Left ventricle myocardium superior (tissue), 1 donor: ENCODE measurements at places on chromosomes 6 and 20.
A peak's percentile ranks its signal among the peaks of the same experiment; 100 is the strongest.

DNA sequence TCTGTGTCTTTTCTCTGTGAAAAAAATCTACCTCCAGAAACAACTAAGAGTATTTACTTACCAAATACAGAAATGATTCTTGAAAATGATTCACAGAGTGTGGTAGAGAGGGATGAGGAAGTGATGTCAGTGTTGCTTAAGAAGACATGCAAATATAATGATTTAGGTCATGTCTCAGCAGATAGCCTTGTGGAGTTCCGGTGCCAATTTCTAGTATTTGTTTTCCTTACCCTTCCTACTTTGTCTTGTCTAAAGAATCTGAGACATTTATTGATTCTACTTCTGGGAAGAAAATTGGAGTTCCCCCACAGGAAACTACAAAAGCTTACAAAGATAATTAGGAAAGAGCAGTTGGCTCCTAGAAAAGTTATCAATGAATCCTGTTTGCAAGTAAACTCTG, 68.8 kb downstream of the GJA1 start:
- DNase-seq = no peak

DNA sequence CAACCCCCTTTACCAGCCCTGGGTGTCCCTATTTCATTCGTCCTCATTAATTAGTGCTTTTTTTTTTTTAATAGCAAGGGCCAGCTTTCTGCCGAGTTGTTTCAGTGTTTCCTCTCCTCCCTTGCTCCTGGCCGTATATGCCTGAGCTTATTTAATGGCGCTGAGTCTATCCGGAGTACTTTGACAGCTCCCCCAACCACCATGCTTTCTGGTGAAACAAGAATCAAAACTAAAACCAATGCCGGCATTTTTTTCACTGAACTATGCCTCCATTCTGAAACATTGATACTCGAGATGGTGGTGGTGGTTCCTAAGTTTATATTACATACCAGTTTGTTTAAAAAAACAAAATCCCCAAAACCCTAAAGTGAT, 1.2 kb downstream of the DCBLD1 start:
- DNase-seq = no peak

- DNase-seq = no peak
These were observed 26.8 kb downstream of the SERPINB6 start for GRCh38 chr6:2944405-2945152.

- no peak for DNase-seq
These were observed 85.4 kb downstream of the ZMYND8 start for GRCh38 chr20:47271046-47271615.

GRCh38 chr6:437037-437392, 45.5 kb downstream of the IRF4 start:
- DNase-seq = no peak

- DNase-seq = no peak
These were observed 37.3 kb upstream of the BTN3A2 start for GRCh38 chr6:26327450-26328264.

GRCh38 chr6:161226009-161226964, 47.6 kb downstream of the AGPAT4 start:
- no peak for DNase-seq

DNA sequence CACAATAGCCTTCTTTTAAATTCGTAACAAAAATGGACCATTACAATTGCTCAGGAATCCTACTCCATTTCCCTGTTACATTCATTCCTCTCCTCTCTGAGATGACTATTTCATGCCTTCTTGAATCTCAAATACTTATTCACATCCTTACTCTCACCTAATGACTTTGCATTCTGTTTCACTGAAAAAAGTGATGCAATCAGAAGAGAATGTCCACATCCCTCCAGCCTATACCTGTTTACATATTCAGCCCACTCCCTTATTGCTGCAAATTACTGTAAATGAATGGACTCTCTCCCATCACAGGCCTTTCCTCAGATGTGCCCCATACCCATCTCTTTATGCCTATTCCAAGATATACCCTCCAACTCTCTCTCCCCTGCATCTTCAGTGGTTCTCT, 8.6 kb downstream of the TAAR1 start:
- DNase-seq = no peak

DNA sequence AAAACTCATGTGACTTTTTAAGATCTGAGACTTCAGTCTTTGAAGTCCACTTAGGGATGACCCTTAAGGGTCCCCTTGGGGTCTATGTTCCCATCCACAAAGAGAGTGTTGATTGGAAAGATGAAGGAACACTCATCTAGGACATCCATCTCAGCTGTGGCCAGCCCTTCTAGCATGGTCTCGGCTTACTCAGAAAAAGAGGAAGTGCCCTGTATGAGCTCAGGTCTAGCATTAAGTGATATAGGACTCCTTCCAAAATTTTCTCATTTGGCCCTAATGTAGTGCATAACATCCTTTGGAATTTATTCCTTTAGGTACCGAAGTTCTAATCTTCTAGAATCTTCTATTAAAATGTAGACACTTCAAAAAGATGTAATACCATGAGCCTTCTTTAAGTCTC, 77.4 kb downstream of the NDUFAF5 start:
- no peak for DNase-seq

- no peak for DNase-seq
These were observed 103.9 kb downstream of the TTLL2 start for GRCh38 chr6:167428664-167429333.

DNA sequence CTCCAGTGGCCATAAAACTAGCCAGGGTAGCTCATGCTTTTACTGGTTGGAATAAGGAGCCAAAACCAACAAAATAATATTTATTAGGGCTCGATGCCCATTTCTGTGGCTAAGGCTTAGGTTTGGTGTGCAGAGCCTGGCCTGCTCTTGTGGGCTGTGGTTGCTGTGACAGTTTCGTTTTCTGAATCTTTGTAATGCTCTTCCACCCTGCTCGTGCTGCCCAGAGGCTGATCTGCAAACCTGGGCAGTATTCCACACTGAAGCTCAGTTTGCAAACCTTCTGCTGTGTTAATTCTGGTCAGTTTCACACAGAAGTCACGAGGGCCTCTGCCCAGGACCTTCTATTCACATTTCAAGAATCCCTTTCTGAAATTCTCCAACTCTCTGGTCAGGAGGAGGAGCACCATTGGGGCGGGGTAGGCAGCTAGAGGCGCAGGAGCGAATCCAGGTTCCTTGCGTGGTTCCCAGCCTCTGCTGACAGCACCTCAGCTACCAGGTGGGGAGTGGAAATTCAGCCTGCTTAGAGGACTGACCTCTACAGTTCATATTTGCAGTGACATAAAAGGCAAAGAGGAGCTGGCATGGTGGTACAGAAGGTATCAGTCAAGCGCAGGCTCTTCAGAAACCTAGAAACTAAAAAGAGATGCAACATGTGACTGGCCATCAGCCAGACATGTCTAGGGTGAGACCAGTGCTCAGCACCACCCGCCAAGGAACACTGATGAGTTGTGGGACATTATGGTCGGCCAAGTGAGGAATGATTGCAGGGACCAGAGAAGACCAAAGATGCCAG, 14.3 kb upstream of the C20orf144 start:
- DNase-seq = no peak

DNA sequence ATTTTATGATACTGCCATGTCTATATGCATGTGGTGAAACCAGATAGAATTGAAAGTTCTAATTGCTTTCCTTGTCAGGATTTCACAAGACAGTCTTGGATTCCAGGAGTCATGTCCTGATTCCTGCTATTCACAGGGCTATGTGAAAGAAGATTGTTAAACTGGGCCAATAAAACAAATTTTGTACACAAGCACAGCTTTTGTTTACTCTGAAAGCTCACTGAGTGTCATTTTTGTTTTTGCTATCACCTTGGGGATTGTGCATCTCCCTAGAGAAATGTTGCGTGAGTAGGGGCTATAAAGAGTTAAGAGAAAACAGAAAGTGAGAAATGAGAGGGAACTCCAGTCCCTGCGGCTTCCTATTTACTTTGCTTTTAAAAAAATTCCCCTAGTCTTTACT, 627.5 kb downstream of the PKHD1 start:
- no peak for DNase-seq

- DNase-seq = no peak
These were observed 69.5 kb upstream of the MC3R start for GRCh38 chr20:56179051-56179450.

DNA sequence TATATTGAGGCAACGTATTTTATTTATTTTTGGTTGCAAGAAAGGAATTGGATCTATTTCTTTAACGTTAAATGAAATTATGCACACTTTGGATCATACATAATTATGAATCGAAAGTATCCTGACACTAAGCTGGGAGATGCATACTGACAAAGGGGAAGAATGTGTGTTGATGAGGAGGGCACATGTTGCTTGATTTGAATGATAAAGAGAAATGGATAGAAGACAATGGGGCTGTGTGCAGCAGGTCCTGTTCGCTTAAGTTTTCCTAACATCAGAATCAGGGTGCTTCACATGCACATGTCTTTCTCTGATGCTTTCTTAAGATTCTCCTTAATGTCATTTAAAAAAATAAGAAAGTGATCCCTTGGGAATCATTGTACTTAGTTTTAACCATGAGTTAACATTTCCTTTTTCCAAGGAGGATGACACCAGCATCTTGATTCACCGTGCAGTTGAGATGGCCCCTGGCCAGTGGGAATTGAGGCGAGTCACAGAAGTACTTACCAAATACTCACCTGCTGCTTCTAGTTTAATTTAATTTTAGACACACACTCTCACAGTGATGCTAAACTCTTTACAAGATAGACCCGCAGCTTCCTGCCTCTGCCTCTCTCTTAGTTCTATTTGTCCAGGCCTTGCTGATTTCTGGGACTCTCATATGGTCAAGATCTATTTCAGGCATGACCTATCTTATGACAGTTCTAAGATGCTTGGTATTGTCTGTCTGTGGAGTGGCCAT, 116.5 kb downstream of the CLIC5 start:
- no peak for DNase-seq

- no peak for DNase-seq
These were observed 47.2 kb downstream of the SLC9A8 start for GRCh38 chr20:49859807-49860206.

GRCh38 chr6:100235631-100236030, 229.1 kb downstream of the SIM1 start:
- no peak for DNase-seq

DNA sequence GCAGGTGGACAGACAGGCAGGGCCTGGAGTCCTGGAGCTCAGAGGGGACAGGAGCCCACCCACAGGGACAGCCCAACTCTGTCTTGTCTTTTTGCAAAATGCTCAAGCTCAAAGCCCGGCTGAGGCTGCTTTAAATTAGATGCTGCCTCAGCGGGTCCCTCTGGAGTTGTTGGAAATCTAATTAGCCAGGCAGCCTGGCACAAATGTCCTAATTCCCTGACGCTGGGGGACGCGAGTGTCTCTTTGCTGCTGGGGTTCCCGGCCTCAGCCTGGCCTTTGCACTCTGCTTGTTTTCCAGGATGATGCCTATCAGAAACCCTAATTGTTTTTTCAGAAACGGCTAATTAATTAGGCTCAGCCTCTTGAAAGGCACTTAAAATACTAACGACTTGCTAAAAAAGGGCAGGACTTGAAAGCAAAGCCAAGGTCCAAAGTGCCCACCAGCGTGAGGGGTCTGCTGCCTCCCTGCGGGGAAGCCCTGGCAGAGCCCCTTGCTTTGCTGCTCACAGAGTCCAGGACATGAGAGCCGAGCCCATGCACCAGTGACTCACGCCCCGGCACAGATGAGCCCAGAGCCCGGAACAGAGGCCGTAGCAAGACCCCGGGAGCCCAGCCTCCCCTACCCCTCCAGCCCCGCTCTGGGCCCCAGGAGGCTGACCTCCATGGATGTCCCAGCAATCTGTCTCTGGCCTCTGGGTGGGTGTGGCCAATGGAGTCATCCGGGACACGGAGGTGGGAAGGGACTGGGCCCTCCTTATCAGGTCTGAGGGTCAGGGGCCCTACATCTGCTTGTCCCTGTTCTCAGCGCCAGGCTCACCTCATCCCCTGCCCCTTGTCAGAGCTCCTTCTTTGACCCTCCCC, 46.0 kb upstream of the BHLHE23 start:
- peak; percentile 22 for DNase-seq

GRCh38 chr20:63097336-63097831, 90.6 kb upstream of the BHLHE23 start:
- no peak for DNase-seq

GRCh38 chr20:20465252-20465651, 97.3 kb downstream of the INSM1 start:
- DNase-seq = no peak

GRCh38 chr6:130771741-130772140, 55.5 kb upstream of the SMLR1 start:
- no peak for DNase-seq

GRCh38 chr6:68211242-68211795, 423.8 kb upstream of the ADGRB3 start:
- no peak for DNase-seq

GRCh38 chr6:29146179-29146578, 24.5 kb upstream of the OR2J2 start:
- DNase-seq = no peak

DNA sequence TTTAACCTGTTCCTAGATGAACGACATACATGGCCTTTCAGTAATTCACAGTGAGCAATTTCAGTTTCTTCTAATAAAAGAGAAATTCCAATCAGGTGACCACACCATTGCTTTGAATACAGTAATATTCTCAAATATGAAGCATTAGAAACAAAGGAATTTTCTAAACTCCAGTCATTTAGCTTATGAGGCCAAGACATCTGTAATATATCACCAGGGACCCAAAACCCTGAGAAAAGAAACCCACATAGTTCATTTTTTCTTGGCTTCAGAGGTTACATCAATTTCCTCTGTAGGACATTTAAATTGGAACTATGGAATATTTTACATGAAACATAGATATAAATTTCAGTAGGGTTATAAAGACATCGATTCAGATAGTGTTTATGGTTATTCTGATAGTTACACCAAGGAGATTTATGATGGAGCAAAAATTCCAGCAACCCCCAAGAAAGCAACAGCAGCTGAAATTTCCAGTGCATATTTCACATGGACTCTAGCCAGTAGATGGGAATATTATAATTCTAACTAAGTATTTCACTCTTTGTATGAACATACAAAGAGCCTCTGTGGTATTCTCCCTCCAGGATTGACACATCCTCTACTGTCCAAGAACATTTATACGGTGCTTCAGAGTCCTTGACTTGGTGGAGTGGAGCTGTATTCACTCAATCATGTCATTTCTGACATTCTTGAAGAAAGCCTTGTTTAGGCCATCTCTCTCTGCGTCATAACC, 82.9 kb downstream of the ADGRG6 start:
- DNase-seq = no peak

GRCh38 chr20:49570828-49571552, 3.1 kb upstream of the PTGIS start:
- no peak for DNase-seq

- no peak for DNase-seq
These were observed 9.9 kb downstream of the IRF4 start for GRCh38 chr6:401239-401993.

DNA sequence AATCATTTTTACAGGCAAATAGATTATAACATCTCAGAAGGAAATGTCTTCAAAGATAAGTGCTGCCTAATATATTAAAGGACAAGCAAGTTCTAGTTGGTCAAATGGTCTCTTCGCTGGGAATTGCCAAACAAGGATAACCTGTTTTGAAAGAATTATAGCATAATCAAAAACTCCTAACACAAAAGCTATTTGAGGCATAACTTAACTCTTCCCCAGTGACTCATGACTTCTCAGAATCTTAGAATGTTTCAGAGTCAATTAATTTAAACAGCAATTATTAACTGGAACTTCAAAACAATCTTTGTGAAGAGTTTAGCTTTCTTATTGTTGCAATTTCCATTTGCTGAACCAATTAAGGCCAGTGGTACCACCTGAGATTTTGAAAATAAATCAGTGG, 126.6 kb downstream of the MTFR2 start:
- DNase-seq = no peak

GRCh38 chr6:44704240-44705150, 317.0 kb downstream of the CDC5L start:
- no peak for DNase-seq
